ENCODE measurements at places on chromosomes 6 and 20.

DNA sequence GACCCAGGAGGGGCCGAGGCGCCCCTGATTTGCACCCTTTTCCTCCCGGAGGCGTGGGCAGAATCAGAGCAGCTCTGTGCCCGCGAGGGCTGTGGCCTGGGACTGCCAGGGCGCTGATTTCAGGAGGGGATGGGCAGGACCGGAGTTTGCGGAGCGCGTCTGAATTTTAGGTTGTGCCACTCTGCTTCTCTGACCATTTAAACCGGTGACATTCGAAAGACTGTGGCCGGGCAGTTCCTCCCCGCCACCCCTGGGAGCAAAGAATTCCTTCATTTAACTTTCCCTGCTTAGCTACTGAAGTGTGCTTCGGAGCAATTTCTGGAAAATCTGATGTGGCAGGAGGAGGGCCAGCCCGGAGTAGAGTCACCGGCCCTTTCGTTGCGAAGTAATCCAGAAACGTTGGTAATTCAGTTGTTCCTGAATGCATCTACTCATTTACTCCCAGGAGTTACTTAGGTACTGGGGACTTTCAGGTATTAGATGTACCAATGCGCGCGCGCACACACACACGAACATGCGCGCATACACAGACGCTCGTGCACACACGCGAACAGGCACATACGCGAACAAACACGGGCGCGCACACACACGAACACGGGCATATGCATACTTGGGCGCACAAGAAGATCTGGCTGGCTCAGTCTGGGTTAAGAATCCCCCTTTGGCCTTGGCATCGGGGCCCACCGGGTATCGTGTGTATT is 568 bp downstream of the CCDC170 start:
- peak; percentile 12 for DNase-seq

- DNase-seq: peak; percentile 42
Measured at GRCh38 chr6:88238065-88238464, 71.9 kb upstream of the CNR1 start.

DNA sequence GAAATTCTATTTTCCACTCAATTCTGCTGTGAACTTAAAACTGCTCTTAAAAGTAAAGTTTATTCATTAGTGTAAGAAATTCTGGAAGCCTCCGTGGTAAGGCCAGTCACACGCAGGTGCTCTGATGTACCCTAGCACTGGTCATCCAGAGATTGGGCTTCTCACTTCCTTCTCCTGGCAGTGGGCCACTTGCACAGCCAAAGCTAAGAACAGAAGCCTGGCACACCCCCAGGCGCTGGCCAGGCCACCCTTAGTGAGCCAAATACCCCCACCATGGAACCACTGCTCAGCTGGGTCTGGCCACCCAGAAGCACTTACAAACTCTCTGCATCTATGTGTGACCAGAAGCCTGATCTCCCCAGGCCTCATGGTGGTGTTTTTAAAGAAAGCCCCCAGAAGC is 35.3 kb upstream of the ARFGEF2 start:
- no peak for DNase-seq

DNA sequence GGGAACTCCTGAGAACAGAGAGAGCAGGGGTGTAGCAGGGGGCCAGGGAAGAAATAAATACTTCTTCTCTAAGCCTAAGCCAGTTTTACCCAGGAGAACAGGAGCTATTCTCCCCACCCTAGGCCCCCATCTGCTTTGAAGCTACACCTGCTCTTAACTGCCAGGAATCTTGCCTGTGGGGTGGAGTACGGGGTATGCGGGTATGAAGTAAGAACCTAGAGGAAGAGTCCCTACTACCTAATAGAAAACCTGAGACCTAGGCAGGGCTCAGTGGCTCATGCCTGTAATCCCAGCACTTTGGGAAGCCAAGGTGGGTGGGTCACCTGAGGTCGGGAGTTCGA is 1.5 kb downstream of the SLC29A1 start:
- no peak for DNase-seq

DNA sequence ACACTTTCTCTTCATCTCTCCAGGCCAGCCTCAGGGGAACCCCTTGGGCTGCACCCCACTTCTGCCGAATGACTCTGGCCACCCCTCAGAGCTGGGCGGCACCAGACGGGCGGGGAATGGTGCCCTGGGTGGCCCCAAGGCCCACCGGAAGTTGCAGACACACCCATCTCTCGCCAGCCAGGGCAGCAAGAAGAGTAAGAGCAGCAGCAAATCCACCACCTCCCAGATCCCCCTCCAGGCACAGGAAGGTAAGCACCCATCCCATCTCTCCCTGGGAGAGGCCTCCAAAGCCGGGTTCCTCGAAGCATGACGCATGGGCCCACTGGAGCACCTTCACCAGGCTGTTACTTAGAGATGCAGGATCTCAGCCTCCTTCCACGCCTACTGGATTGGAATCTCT is 11.3 kb downstream of the MDFI start:
- DNase-seq: no peak

GRCh38 chr6:158290659-158291058 is 21.6 kb upstream of the TULP4 start:
- peak; percentile 44 for DNase-seq

GRCh38 chr6:25469797-25470388 is 182.1 kb upstream of the SCGN start:
- no peak for DNase-seq

DNA sequence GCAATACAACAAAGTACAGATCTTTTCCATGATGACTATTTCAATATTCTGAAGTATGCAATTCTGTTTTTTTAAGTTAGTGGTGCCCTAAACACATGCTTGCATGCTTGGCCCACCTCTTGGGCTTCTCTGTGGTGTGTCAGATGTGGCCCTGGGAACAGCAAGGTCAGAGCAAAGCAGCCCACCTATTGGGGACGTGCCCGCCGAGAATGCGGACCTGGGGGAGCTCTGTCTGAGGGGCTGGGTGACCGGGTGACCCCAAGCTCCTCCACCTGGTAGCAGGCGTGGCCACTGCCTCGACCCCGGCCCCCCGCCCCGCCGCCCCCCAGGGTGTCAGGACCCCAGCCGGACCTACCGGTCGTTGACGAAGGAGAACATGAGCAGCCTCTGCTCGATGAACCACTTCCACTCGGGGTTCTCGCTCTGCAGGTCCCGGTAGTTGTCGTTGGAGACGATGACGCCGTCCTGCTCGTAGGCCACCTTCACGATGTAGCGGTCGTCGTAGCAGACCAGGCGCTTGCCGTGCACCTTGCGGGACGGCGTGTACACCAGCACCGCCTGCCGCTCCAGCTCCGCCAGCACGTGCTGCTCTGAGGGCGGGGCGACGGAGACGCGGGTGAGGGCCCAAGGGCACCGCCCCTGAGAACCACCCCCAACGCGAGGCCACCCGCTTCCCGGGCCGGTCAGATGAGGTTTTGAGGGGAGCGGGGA is 28.3 kb downstream of the ZC3H12D start:
- no peak for DNase-seq

DNA sequence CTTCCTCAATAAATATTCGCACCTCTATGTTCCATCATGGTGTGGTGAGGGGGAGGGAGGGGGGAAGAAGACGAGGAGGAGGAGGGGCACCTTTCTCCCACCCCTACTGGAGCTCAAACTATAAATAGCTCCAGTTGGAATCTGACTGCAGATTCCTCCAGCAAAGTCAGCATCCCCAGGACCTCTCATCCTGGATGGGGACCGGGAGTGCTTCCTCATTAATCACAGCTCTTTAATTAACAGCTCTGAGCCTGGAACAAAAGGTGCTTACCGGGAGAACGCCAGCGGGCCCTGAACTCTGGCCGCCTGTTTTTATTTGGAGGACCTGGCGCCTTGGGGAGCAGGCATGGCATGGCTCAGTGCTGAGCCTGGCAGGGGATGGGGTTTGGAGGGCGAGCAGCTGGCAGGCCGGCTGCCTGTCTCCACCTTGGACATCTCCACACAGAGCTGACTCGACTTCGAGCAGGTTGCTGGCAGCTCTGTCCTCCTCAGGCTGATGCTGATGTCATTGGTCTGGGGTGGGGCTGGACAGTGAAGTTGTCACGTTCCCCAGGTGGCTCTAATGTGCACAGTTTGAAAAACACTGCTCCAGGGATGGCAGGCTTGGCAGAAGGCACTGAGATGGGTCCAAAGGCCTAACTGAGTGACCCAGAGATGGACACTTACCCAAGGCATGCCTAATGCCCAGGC is 180.4 kb downstream of the DHX35 start:
- DNase-seq: no peak

- no peak for DNase-seq
Measured at GRCh38 chr6:109461733-109462526, 6.4 kb upstream of the MICAL1 start.

DNA sequence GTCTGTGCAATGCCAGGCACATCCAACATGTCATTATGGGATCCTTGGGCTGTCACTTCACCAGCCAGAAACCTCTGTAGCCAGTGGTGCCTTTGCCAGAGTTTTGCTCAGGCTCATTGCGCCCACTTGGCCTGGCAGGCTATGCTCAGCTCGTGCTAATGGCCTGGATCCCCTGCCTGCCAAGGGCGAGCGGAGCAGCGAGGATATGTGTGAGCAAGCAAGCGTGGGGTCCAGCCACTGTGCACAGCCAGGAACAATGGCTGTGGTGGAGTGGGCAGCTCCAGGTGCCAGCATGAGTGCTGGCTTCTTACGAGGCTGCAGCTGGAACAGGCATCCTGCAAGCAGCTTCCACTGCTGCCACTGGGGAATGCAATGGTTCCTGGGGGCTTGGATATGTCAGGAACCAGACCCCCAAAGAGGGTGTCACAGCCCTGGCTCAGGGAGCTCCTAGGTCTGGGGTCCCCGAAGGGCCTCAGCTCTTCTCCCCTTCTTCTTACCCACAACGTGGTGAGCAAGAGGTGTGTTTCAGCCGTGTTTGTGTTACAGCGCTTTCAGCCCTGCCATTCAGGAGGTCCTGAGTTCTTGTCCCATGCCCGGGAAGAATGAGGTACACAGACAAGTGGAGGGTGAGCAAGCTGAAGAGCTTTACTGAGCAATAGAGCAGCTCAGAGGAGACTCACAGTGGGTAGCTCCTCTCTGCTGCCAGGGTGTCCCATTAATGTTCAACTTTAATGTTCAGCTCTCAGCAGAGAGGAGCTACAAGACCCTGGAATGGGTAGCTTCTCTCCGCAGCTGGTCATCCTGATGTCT is 22.3 kb upstream of the TOP1 start:
- DNase-seq: no peak

GRCh38 chr6:129843573-129843972 is 17.5 kb downstream of the TMEM244 start:
- no peak for DNase-seq

- DNase-seq: no peak
Measured at GRCh38 chr20:13464702-13465101, 174.0 kb downstream of the TASP1 start.

DNA sequence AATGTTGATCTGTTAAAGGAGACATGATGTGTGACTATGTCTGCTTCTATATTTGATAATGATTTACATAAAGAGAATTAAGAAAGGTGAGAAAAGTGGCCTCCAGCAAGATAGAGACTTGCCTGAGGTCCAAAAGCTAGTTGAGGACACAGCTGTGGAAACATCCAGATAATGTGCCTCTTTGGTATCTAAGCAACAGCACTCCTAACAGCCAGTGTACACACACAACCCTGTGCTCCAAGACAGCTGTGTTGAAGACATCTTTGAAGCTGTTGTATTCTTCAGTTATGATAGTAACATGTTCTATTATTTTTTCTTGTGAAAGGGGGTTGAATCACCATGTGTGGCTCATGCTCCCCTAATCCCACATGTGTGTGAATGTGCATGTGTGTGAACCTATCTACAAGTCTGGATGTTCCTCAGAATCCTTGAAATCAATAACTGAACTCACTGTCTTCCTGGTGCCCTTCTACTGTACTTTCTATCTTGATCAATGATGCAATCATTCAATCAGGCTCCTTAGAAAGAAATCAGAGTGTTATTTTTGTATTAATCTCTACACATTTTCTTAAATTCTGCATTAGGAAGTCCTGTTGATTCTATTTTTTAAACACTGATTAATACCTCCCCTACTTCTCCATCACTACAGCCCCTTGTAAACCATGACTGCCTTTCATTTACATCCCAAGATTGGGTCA is 116.7 kb upstream of the SSTR4 start:
- DNase-seq: no peak

- no peak for DNase-seq
Measured at GRCh38 chr20:41268917-41269652, 48.4 kb downstream of the ZHX3 start.

DNA sequence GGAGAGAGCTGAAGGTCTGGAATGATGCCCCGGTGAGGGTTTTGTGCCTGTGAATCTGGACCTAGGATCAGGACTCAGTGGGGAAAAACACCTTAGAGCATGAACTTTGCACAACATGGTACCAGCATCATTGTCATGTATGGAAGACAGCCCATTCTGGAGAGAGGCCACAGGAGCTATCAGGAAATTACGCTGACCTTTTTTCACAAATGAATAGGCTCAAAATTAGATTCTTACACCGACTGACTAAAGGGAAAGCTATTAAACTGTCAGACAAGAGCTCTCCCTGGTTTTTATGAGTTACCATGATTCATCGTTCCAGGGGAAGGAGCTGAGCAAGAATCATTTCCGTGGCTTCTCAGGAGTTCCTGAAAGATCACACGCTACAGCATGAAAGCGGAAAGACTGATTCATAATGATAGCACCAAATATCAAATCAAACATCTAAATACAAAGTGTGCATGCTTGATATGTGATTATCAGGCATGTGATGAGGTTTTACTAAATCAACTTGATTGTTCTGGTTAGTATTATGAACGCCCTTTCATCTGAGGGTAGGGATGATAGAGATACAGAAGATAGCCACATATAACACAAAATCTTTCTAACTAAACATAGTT is 224.9 kb upstream of the SMLR1 start:
- DNase-seq: peak; percentile 97

DNA sequence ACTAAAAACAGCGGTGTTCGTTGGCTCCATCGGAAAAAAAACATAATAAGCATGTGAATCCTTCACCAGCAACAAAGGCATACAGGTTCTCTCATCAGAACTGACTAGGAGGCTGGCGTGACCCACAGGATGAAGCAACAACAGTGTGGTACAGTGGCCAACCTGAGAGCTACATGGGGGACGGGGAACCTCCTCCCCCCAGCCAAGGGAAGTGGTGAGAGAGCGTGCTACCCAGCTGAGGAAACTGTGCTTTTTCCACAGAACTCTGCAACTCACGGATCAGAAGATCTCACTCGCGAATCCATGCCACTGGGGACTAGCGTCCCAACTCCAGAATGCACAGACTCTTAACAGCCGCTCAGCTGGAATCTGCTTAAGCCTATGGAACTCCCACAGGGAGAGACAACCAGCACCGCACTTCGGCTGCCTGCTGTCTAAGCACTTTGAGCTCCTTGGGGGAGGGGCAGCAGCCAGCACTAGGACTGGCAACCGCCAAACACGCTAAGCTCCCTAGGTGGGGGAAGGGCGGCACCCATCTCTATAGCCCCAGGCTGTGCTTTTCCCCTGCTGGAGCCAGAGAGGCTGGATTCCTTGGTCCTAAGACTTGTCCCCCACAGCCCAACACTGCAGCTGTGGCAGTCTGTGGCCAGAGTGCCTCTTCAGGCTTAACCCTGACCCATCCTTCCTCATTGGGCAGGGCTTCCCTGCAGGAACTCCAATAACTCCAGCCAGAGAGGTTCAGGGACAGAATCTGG is 538.3 kb upstream of the BTBD3 start:
- DNase-seq: no peak

DNA sequence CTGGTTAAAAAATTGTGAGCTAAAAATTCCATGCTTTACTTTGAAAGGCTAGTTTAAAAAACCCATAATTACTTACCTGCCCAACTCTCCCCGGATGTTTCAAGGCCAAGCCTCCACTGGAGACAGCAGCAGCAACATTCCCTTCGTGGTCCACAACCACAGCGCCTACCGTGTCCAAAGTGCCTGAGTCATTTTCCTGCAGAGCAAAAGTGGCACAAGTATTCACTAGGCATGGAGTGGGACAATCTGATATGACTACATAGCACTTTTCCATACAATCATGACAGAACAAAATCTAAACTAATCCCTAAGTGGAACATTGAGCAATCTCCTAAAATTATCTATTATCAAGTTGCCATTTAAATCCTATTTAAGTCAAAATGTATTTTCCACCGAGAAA is 104.8 kb downstream of the TASP1 start:
- DNase-seq: peak; percentile 21

Measured in renal cortical epithelial cell (primary cell).